ENCODE measurements at places on chromosomes 3 and 15.

DNA sequence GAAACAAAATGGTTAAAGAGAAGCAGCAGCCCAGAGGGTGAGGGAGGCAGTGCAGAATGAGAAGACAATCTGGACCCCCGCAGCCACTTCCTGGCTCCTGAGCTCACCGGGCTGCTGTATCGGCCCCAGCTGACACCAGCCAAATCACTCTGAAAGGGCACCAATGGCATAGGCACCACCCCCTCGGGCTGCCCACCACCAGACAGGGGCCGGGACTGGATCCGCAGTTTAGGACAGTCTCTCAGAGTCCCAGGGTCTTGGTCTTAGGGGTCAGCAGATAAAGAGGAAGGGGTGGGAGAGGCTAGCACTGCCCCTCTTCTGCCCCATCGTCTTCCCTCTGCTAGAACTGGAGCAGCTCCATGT is 17.9 kb upstream of the EHD4 start:
- DNase-seq, result no peak

GRCh38 chr3:161914703-161915417 is 418.3 kb downstream of the OTOL1 start:
- no peak for DNase-seq

DNA sequence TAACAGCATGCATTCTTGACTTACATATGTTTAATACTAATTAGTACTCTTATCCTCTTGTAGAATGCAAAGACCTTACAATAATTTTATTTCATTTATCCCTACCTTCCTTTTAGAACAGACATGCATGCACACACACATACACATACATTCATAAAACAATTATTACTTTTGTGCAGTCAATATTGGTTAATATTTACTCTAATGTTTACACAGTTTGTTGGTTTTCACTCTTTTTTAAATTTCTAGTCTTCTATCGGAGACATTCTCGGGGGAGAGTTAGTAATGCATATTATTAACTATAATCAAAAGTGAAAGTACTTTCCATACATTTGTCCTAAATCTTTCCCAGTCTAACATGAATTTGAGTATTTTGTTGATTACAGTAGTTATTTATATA is 317.7 kb upstream of the DPH6 start:
- no peak for DNase-seq

- DNase-seq, result no peak
These were observed 31.2 kb downstream of the PLA1A start for GRCh38 chr3:119628816-119629445.

DNA sequence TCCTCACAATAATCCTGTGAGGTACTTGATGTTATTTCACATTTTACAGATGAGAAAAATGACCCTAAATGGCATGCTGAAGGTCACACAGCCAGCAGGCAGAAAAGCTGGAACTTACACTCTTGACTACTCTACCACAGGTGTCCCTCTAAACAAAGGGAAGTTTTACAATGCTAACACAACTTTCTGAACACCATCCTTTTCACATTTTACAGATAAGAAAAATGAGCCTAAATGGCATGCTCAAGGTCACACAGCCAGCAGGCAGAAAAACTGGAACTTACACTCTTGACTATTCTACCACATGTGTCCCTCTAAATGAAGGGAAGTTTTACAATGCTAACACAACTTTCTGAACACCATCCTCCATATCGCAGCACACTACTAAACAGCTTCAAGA is 35.6 kb downstream of the TMCC1 start:
- no peak for DNase-seq

DNA sequence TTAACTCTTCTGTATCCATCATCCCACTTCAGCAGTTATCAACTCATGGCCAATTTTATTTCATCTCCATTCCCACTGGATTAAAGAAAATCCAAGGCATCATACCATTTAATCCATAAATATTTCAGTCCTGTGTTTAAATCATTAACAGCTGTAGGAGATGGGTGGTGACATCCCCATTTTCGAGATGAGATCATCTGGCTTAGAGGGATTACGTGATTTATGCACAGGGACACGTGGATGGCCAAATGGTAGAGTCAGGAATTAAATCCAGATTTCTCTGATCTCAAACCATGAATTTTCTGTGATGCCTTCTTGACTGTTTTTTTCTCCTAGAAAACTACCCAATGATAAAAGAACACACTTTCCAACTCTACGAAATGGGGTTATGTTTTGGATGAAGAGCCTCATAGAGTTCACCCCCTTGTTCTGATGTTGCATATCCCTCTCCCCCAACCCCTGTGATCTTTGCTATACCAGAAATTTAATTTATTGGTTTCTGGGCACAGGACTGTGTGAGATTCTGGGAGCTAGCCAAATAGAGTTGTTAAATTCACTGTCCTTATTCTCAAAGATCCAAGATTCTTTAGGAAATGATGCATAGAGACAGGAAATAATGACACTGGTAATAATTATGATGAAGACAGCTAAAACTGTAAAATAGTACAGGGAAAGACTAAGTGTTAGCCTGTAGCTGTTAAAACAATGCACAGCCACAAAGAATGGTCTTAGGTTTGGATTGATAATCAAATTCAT is 7.4 kb downstream of the ZNF589 start:
- no peak for DNase-seq

DNA sequence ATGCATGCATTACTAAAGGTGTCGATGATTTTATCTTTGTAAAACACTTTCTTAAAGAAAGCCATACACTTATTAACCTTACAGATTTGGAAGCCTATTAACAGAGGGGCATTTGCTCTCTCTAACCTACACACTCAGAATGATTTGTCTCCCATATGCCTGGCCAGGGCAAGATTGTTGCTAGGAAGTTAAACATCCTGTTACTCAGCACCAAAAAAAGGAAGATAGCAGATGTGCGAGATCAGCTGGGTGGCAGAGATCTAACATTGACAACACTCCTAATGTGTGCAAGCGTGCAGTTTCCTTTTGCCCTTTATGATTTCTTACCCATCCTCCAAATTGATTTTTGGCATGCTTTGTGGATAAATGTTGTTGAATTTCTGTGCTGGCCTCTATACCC is 73.9 kb upstream of the TMEM108 start:
- no peak for DNase-seq

- DNase-seq, result no peak
These were observed 139.5 kb upstream of the TMCO5A start for GRCh38 chr15:37794947-37795346.

- DNase-seq, result no peak
These were observed 9.3 kb upstream of the EPHB3 start for GRCh38 chr3:184552296-184552695.

GRCh38 chr3:127822682-127823425 is 539 bp upstream of the MGLL start:
- DNase-seq, result no peak

- DNase-seq, result no peak
These were observed 1.6 kb downstream of the SERP1 start for GRCh38 chr3:150544726-150545125.

DNA sequence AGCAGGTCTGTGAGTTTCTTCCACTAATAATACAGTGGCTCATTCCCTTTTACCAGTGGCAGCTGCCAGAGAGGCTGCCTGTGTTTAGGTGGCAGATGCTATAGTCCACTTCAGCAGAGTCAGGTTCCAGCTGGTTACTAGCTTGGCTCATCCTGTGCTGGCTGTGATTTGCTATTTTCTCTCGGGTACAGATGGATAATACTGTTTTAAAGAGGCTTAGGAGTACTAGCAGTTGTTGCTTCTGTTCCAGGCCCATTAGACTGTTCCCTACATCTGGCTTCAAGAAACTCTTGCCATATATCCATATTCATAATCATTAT is 41.0 kb downstream of the ZNF609 start:
- DNase-seq, result no peak

GRCh38 chr15:97350813-97351212 is 609.7 kb upstream of the ARRDC4 start:
- DNase-seq, result no peak

DNA sequence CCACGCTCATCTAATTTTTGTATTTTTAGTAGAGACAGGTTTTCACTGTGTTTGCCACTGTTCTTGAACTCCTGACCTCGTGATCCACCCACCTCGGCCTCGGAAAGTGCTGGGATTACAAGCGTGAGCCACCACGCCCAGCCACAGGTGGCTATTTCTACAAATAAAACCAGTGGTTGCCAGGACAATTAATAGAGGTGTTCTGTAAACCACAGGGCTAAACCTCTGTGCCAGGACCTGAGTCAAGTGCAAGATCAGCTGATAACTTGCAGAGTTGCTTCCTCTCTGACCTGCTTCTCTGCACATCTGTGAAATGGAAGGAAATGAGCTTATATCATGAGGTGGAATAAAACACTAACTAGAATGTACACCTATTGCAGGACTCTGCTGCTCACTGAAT is 72.8 kb downstream of the CD200R1L start:
- peak; percentile 1 for DNase-seq

DNA sequence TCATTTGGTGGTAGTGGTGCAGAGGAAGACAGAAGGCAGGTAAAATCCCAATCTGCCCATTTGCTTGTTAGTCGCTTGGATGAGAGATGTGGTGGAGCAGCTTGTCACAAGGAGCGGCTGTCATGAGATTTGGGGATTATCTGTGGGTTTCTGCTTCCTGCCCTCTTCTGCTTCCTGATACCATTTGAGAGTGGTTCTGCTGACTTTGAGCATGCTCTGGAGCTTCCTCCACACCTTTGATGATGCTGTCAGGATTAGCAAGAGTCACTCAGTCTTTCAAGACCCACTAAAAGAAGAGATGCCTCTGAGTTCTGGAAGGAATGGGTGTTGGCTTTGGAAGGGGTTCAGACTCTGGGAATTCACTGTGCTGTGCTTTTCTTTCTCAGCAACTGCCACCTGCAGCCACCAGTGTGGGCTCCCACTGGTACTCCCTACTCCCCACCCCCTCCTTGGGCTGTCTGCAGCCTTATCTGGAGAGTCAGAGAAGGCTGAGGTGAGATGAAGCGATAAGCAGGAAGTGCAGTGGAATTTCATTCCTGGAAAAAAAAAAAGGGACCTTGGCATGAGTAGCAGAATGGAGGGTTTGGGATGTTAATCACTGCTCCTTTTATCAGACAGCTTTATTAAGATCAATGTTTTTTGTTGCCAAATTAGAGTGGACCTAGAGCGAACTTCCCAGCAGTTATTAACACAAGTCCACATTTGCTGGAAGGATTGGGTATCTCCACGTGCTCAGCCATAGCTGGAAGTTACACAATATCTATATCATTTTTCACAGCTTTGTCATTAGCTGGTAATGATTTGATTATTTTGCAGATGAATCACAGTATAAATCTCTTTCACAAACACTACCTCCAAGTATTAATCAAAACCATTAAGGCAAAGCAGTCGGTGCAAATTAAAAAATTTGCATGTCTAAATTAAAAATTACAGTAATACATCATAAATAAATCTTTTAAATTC is 233.0 kb upstream of the SATB1 start:
- no peak for DNase-seq

DNA sequence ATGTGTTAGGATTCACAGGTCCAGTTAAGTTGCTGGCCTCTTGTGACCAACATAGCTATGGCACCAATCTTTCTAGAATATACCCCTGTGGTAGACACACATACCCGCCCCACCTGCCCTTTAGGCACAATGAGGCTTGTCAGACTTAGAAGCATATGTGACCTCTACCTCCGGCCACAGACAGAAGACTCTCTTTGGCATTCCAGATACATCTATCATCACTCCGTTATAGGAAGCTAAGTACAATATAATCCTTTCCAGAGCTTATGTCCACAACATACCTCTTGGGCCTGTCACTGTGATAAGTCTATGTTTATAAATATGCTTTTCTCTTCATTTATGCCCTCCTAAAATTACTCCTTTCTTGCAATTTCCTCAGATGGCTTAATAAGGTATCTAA is 39.8 kb downstream of the CD47 start:
- DNase-seq, result no peak

GRCh38 chr3:69012800-69013252 is 658 bp downstream of the EOGT start:
- DNase-seq, result no peak

GRCh38 chr15:60667190-60667868 is 188.4 kb upstream of the ICE2 start:
- DNase-seq, result no peak

DNA sequence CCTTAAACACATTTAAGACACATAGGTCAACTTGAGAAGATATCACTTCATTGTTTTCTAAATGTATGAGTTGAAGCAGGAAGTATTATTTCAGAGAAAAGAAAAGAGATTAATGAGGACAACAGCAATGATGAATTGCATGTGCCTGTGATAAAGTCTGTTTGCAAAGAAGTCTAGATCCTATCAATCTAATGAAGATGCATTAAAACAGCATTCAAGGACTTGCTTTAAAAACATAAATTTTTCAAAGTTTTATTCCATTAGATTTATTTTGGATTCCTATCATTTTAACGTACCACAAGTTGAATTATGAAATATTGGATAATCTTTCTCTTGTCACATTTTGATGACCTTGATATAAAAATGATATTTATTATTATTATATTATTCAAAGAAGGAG is 642.5 kb upstream of the CCDC54 start:
- DNase-seq, result no peak

GRCh38 chr3:8743021-8743601 is 9.5 kb downstream of the CAV3 start:
- DNase-seq, result no peak

DNA sequence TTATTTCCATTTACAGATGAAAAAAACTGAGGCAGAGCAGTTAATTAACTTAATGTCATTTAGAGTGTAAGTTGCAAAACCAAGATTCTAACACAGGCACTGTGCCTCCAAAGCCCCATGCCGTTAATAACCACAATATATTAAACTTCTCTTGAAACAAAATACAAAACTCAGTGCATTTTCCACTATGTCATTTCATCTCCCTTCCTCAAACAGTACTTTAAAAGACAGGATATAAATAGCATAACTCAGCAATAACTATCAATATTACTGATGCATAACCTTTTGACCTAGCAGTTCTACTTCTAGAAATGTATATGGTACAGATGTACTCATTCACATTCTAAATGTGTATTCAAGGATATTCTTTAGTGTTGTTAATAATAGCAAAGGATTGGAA is 5.1 kb upstream of the TASOR start:
- DNase-seq, result no peak

DNA sequence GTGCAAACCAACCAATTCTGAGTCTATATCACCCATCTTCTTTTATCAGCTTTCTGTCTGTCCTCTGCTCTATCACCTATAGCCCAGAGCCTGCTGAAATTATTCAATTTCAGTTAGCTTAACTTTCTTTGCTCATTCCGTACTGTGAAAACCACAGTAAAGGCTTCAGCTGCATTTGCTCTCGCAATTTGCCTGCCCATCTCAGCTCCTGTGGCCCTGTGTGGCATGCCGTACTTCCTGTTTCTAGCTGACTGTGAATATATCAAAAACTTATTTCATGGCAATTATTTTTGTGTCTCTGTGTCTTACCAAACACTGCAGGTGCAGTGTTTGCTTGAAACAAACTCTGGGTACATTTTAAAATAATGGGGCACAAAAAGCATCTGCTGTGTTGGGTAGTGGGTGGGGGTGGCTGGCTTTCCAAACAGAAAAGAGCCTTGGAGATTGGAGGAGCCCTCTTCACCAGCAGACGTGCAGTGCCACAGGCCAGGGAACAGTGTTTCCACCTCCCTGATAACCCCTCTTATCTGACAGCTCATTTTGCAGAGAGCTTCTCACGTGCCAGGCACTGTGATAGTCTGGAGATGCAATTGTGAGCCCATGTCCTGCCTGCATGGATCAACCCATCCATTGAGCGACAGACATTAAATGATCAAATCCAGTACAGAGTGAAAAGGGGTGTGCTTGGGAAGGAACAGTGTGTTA is 45.2 kb downstream of the GASK1A start:
- DNase-seq, result no peak
